ENCODE measurements at places on chromosomes 11 and 22. TPM values are rescaled to one million over a fixed set of nuclear protein-coding genes. Genes with fewer than 3 reads are reported as not detected.

DNA sequence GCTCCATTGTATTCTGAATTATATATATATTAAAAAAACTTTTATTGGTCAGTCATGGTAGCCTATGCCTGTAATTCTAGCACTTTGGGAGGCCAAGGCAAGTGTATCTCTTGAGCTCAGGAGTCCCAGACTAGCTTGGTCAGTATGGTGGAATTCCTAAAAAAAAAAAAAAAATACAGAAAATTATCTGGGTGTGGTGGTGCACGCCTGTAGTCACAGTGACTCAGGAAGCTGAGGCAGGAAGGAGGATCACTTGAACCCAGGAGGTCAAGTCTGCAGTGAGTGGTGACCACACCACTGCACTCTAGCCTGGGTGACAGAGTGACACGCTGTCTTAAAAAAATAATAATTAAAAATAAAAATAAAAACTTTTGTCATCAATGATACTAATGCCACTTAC is 133.2 kb downstream of the FAT3 start:
- no peak for DNase-seq

DNA sequence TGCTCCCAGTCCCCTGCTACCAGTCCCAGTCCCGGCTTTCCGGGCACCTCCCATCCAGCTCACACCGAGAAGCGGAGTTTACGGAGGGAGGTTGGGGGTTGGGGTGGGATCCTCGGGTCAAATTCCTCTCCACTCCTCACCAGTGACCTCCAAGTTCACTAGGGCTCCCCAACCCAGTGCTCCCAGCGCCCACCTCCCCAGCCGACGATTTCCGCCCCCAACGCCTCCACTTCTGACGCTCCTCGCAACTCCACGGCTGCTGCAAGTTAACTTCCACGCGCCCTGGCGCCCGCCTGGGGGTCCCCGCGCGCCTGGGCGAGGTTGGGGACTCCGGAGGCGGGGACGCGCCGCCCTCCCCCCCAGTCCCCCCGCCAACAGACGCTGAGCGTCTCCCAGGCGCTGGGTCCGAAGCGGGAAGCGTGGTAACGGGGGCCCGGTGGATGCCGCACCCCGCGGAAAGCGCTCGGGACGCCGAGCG is 526 bp downstream of the TPST2 start:
- no peak for DNase-seq

DNA sequence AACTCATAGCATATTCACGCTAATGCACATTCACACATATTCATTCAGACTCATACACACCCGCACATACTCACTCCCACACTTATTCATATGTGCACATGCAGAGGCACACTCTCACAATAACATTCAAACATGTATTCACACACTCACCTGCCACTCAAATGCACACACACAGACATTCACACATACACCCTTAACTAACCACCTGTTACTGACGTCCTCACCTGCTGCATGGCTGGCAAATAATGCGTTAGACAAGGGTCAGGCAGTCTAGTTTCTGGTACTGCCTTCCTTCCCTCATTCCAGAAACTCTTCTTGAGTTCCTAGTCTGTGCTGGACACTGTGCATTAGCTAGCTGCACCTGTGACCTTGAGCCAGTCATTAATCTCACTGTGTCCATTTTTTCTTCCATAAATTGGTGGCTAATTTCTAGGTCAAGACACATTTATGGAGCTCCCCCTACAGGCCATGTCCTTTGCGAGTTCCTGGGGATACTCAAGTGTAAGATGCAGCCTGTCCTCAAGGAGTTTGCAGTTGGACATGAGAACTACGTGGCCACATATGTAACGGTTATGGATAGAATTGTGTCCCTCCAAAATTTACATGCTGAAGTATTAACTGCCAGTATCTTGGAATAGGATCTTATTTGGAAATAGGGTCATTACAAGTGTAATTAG is 34.5 kb upstream of the SEZ6L start:
- DNase-seq, result no peak

DNA sequence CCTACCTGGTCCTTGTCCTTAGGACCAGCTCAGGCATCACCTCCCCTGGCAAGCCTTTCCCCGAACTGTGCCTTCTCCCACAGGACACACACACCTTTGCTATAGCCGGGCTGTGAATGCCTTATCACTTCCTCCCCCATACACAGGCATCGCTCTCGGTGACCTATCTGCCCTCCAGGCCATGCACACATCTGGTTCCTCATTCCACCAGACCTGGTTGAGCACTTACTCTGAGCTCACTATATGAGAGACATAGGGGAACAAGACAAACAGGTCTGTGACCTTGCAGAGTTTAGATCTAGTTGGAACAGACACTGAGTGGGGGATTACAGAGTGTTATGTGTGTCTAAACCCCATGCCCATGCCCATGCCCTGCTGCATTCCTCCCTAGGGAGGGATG is 3.1 kb upstream of the BCR start:
- no peak for DNase-seq

POGLUT3 gene
- 45.2 TPM for polyA plus RNA-seq

DNA sequence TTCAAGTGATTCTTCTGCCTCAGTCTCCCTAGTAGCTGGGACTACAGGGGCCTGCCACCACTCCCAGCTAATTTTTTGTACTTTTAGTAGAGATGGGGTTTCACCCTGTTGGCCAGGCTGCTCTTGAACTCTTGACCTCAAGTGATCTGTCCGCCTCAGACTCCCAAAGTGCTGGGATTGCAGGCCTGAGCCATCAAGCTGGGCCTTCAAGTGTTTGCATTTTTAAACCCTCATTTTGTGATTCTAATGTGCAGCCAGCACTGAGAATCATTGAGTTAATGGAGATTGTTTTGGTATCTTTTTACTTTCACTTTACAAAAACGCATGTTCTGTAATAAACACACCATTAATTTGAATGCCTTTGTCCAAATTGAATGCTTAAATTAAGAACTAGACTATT is 3.4 kb downstream of the TYR start:
- no peak for DNase-seq

- DNase-seq, result no peak
Measured at GRCh38 chr11:47241841-47242301, 6.7 kb downstream of the ACP2 start.

MCAM gene
- 51.9 TPM for polyA plus RNA-seq

OR51B6 gene
- polyA plus RNA-seq, result not detected
